ENCODE measurements at places on chromosomes 11 and 22. TPM values are rescaled to one million over a fixed set of nuclear protein-coding genes. Genes with fewer than 3 reads are reported as not detected.

DNAJB7 gene
- not detected for total RNA-seq

MPST gene
- total RNA-seq = 36.7 TPM

SLC22A8 gene
- total RNA-seq = not detected

SCN4B gene
- total RNA-seq = not detected

DEPDC7 gene
- 7.9 TPM for total RNA-seq

F2 gene
- 2.1 TPM for total RNA-seq

GLB1L3 gene
- not detected for total RNA-seq

OR52H1 gene
- total RNA-seq = not detected

MPEG1 gene
- not detected for total RNA-seq

KRTAP5-7 gene
- total RNA-seq = not detected

NUDT8 gene
- total RNA-seq = 14.4 TPM

TSPAN32 gene
- total RNA-seq = not detected

CEP126 gene
- total RNA-seq = 3.5 TPM

MRGPRX3 gene
- total RNA-seq = not detected

ALDH3B1 gene
- 131 TPM for total RNA-seq

KDM4E gene
- total RNA-seq = not detected

RAC2 gene
- 0.27 TPM for total RNA-seq

RPUSD4 gene
- 19.3 TPM for total RNA-seq

TMEM135 gene
- 23.1 TPM for total RNA-seq

USP2 gene
- total RNA-seq = 0.60 TPM

AIFM3 gene
- total RNA-seq = 2.1 TPM

HEPHL1 gene
- total RNA-seq = not detected

TMEM191B gene
- 0.26 TPM for total RNA-seq

TAGLN gene
- 135 TPM for total RNA-seq

SIK3 gene
- total RNA-seq = 8.9 TPM

PAFAH1B2 gene
- 35.0 TPM for total RNA-seq

USP35 gene
- total RNA-seq = 7.6 TPM

OR4A16 gene
- total RNA-seq = not detected

GDPD4 gene
- total RNA-seq = not detected

OR5M8 gene
- not detected for total RNA-seq

ZNF214 gene
- total RNA-seq = 0.83 TPM

OR2AG1 gene
- total RNA-seq = not detected

PIH1D2 gene
- 1.3 TPM for total RNA-seq

RIC3 gene
- 0.95 TPM for total RNA-seq

NLRP14 gene
- not detected for total RNA-seq

FBLN1 gene
- 41.5 TPM for total RNA-seq

PYGM gene
- 0.79 TPM for total RNA-seq

BIK gene
- total RNA-seq = 1.0 TPM

KRTAP5-2 gene
- not detected for total RNA-seq

C11orf52 gene
- not detected for total RNA-seq

FREY1 gene
- 0.37 TPM for total RNA-seq

ASCL2 gene
- total RNA-seq = not detected

PLAAT5 gene
- not detected for total RNA-seq

APOL5 gene
- total RNA-seq = not detected

SMIM35 gene
- not detected for total RNA-seq

YPEL1 gene
- 0.67 TPM for total RNA-seq

Data from A549 treated with CpdA at 1 μM for 4 hours (cell line).